Mesenchymal stem cell (in vitro differentiated cells and primary cell): ENCODE measurements at places on chromosomes 7 and 10.

DNA sequence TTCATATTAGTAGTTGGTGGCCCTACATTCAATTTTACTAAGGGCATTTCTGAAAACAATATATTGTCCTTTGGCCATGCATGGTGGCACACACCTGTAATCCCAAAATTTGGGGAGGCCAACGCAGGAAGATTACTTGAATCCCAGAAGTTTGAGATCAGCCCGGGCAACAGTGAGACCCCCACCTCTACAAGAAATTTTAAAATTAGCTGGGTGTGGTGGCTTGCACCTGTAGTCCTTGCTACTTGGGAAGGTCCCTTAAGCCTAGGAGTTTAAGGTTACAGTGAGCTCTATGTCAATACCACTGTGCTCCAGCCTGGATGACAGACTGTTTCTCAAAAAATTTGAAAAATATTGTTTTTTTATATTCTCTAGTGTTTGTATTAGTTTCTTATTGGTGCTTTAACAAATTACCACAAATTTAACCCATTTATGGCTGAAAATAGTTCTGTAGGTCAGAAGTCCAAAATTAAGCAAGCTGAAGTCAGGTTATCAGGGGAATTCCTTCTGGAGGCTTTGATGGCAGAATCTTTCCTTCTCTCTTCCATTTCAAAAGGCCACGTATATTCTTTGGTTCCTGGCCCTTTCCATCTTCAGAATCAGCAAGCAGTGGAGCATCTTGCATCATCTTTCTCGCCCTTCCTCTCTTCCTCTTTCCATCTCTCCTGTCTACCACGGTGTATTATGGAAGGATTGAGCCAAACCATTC lies 12.4 kb downstream of the CBX3 start:
- DNase-seq: no peak

DNA sequence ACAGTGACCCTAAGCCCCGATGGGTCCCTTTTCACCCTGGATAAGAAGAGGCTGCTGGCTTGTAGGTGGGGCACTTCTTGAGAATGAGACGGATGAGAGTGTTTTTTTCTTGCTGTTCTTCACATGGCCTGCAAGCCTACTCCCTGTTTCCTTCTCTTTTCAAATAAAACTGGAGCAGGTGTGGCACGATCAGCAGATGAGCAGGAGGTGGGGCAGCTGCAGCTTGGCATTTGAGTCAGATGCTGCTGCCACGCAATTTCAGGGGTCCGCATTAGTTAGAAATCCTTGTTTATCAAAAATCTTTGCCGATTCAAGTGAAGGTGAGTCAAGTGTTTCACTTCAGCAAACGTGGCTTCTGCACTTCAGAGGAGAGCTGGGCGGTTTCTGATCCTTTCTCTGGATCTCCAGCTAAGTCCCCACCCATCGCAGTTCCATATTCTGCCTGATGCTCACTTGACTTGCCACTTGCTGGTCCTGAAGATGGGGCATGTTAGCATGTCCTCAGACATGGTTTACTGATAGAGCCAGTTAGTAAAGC lies 20.8 kb downstream of the WDFY4 start:
- DNase-seq: no peak

DNA sequence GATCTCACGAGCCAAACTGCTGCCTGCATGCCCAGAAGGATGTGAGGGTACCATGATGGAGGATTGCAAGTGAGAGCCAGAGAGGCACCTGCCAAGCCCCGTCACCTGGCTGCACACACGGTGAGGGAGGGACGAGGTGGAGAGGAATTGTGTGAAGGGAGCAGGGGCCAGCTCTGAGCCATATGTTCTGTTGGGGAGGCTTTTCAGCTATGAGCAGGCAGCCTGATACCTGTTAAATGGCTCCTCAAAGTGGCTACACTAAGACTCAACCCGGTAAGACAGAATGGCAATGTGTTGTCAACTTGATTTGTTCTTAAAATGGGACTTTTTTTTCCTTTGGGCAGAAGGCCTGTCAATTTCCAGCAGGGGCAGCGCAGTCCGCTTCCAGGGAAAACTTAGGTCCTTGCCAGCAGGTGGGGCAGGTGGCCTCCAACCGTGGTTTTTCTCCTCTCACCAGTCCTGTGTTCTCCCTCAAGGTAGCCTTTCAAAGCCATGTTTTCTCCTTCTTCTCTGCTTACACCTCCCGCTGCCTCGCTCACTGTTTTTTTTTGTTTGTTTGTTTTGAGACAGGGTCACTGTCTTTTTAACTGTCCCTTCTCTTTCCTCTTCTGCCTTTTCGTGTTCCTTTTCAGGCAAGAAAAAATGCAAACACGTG lies 57.7 kb upstream of the ZNRF2 start:
- DNase-seq: no peak

DNA sequence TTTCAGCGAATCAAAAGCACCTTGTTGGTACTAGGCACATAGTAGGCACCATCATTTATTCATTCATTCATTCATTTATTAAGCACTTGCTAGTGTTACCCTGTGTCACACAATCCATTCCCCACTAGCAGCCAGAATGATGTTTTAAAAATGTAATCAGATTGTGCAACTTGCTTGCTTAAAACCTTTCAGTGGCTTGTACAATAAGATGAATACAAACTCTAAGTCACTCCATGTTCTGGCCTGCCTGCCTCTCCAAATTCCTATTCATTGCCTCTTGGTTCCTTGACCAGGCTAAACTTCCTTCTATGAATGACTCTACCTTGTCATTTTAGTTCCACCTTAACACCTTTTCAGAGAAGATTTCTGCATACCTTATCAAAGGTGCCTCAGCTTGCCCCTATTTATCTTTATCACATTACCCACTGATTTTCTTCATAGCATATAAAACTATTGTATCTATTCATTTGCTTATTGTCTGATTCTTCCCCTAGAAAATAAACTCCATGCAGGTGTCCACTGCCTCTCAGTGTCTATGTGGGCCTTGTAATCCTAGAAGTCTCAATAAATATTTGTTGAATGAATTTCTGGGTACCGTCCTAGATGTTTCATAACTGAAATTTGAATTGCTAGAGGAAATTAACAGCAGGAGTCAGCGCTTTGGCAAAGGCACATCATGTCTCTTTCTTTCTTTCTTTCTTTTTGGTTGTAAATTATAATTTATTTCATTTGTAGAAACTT lies 169.5 kb downstream of the TMEM26 start:
- peak; percentile 32 for DNase-seq

DNA sequence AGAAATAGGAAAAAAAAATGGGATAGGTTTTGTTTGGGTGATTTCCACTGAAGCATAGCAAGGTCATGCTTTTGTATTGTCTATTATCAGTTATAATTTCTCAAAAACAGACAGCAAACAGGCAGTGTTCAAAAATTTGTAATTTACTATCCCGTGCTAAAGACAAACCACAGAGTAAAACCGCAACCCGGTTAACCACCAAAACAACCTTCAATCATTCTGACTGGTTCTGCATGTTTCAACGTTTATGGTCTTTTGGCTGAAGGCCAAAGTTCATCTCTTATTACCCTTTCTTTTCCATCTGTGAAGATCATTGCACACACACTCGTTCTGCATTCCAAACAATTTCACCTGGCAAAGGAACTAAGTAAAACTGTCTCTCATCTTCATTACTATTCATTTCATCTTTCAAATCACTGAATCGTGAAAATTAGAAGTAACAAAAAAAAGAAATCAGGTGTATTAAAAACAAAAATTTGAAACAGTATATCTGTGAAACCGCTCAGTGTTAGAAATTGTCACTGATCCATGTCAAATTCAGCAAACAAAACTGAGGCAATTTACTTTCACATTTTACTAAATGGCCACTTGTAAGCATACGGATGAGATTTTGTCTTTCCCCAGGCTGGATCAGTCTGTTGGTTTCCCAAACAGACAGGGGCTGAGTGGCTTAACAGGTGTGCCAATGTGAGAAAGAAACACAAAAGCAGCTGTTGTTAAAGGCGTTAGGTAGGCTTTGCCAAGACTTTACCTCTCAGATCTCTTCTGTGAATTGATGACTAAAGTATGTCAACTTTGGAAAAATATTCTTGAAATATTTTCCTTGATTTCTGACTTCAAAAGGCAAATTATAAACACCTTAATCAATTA lies 539.6 kb downstream of the CNTNAP2 start:
- DNase-seq: peak; percentile 9

GRCh38 chr10:98825741-98826140 lies 379.0 kb upstream of the HPS1 start:
- no peak for DNase-seq

DNA sequence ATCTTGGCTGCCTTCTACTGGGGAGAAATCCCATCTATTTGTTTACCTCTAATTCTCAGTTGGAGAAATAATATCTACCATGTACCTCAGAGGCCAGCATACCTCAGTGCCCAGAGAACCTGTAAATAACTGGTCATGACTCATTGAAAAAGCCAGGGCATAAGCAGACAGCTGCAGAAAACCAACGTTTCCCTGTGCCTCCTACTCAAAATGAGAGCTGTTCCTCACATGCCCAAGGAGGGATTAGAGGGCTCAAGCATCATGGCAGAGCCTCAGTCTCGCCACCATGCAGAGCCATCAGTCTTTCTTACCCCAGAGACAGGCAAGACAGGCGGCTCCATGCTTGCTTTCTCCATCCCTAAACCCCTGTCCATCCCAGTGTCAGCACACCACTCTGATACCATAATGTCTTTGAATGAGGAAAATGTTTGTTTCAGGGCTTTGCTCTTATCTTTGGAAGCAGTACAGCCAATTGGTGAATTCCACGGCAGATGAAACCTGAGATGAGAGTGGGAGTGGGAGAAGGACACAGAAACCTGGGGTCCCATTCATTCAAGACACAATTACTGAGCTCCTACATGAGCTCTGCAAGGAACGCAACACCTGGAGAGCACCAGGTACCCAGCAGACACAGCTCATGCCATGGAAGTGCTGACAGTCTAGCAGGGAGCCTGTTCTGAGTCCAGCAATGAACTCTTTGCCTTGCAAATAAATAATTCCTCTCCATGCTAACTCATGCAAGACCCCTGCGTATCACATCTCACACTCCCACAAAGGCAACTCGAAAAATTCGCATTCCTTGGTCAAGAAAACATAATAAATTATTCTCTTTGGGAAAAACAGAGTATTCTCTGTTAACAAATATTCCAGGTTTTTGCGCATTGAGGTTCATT lies 21.1 kb downstream of the PON1 start:
- DNase-seq: no peak

DNA sequence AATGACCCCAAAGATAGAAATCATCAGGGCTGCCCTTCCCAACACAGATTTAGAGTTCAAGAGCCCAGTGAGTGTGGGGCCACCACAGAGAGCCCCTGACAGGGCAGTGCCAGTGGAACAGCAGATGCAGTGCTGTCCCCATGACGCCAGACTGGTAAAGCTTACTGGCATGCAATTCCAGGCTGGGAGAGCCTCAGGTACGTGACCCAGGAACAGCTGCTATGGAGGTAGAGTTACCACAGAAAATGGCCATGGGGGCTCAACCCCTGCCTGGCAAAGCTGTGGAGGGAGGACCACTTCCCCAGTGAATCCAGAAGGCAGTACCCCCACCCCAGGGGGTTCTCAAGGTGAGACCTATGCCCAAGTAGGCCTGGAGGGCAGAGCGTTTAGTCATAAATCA lies 228.5 kb downstream of the POLR1F start:
- DNase-seq: no peak

GRCh38 chr10:61991166-61991565 lies 89.7 kb downstream of the ARID5B start:
- no peak for DNase-seq

DNA sequence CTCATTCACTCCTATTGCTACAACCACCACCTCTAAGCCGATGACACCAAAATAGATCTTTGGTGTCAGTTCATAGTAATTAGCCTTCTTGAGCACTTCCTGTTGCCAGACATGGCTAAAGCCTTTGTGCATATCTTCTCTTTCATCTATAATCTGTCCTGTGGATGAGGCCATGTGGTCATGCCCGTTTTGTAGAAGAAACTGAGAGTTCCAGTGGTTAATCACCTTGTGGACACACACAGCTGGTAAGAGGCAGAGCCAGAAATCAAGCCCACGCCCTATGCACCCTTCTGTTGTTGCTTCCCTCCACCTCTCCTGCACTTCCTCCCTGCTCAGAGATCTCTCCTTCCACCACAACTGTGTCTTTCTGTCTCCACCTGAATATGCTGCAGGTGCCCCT lies 285.1 kb upstream of the PFKP start:
- no peak for DNase-seq

DNA sequence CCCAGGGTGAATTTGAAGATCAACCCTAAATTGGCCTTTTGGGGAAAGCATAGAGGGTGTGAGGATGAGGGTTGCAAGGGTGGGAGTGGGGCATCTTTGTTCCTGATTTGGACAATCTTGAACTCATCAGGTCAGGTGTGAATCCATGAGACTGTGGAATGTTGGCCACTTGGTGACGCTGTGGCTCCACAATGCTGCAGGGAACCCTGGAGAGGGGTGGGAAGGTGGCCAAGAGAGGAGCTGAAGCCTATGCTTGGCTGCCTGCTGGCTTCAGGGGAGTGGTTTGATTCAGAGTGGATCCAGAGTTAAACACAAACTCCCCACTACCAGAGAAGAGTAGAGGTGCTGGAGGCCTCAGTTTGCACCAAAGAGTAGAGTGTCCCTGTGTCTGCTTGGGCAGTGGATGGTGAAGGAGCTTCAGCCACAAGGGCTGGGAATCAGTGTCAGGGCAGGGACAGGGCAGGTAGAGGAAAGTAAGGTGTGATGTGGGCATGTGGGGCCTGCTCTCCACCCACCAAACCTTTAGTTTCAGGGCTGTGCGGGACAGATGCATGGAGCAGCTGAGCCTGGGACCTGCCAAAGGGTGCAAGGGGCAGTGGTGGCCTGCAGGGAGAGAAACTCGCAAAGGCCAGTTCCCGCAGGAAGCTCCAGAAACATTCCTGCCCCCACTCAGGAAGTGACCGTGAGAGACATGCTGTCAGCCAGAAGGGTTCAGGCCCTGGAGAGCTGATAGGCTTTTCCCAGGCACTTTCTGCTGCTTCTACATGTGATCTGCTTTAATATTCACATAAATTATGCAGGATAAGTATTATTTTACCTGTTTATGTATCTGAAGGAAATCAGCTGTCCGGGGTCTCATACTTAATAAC lies 81.0 kb upstream of the PRSS58 start:
- DNase-seq: peak; percentile 6

DNA sequence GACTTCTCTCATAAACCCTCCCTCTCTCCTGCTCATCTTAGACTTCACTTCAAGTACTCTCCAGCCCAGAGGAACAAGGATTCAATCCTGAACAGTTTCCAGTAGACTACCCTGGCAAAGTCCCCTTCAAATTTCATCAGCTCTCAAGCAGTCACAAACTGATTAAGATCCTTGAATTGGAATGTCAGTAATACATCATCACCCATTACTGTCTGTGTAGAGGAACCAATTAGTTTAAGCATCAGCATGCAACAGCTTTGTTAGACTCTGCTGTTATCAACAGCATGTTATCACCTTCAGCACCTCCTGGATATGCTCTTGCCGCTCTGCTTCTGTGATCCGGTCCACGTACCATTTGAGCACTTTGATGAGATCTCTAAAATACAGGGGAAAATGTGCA lies 307.0 kb upstream of the IMMP2L start:
- DNase-seq: no peak

GRCh38 chr7:101216001-101216859 lies 1.2 kb downstream of the PLOD3 start:
- DNase-seq: peak; percentile 57

DNA sequence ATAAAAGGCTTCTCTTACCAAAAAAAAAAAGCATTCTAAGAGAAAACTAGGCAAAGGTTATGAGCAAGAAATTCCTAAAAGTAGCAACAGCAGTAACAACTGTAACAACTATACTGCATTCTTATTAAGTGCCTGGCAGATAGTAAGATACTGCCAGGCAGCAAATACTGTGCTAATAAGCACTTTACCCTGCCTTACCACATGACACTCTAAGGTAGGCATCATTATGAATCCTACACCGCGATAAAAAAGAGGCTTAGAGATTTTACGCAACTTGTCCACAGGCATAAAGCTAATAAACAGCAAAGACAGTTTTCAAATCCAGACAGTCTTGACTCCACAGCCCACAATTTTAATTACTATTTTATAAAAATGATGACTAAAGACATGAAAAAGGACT lies 83.2 kb downstream of the USP6NL start:
- DNase-seq: no peak
